Stimulated activated CD8-positive, alpha-beta memory T cell treated with anti-CD3 and anti-CD28 coated beads, Interleukin-4, amount 100 ng/mL, for 4 hours (primary cell): ENCODE measurements at places on chromosomes 16 and 17.

DNA sequence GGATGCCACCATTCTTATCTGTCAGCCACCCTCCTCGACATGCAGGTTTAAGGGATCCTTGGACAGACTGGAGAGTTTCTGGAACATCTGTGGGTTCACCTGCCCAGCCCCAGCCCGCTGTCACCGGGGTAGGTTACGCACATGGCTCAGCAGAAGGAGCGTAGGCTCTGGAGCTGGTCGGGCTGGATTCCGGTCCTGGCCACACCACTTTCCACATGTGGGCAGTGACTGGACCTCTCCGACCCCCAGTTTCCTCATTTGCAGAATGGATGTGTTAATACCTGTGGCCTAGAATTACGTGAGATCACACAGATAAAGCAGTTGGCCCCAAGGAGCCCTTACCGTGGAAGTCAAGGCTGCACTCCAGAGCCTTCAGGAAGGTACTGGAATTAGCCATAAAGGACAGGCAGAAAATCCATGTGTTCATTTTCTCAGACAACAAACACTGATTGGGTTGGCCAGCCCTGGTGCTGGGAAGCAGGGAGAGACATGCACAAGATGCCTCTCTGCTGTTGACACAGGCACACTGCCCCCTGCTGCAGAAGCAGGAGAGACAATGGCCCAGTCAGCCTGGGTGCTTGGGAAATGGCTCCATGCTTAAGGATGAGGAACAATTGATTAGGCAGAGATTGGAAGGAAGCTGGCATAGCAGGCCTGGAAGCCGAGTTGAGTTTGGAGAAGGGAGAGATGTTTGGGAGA lies 58.8 kb downstream of the SF3B3 start:
- DNase-seq, result no peak

DNA sequence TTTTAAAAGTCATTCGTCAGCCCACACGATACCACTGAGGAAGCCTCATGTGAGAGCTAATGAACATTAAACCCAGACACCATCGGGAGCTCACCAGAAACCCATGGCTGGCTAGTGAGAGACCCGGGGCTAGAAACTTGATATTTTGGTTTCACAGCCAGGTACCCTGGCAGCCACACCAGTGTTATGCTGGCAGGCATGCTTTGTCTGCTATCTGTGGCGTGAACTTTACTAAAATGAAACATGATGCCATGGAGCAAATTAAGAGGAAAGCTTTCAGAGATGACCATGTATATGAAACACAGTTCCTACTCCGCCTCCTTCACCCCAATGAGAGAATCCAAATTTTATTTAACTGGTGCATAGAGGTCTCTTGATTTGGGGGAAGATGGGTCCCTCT lies 291.2 kb downstream of the IRX3 start:
- DNase-seq, result no peak

GRCh38 chr16:49799172-49799571 lies 56.7 kb downstream of the ZNF423 start:
- no peak for DNase-seq

DNA sequence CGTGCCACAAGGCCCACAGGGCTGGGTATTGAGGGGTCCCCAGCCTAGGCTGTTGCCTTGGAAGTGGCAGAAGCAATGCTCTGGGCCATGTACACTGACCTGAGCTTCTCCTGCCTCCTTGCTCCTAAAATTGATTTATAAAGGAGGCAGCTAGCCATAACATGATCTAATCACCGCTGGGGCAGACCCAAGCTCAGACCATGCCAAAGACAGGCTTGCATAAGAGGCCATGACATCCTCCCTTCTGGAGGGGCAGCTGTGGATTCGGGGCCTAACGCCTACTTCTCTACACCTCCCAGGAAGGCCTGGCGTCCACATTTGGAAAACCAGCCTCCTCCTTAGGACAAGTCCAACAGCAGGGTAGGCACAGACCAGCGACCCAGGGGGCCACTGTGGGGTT lies 12.3 kb downstream of the HSD11B2 start:
- DNase-seq, result no peak

DNA sequence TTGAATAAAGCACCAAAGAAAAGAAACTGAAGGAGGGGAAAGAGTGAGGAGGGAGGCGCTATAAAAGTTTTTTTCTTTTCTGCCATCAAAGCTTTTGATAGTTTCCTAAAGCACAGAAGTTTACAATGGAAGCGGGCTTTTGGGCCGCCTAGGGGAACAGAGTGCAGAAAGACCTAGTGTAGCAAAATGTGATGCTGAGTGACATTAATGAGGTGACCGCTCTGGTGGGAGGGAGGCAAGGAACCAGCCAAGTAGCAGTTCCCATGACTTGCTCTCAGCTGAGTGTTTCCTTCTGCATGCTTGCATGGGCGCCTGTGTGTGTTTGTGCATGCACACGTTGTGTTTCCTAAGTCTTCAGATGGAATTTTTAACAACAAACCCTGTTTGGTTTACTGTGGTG lies 15.5 kb downstream of the MSI2 start:
- DNase-seq, result no peak

DNA sequence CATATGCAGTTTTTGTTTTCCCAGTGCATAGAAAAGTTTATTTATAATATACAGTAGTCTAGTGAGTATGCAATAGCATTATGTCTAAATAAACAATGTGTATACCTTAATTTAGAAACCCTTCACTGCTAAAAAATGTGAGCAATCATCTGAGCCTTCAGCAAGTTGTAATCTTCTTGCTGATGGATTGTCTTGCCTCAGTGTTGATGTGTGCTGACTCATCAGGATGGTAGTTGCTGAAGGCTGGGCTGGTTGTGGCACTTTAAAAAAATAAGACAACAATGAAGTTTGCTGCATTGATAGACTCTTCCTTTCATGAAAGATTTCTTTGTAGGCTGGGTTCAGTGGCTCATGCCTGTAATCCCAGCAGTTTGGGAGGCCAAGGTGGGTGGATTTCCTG lies 13.9 kb upstream of the CAPNS2 start:
- no peak for DNase-seq

- no peak for DNase-seq
Observed at GRCh38 chr17:82924812-82925211, 85.0 kb upstream of the ZNF750 start.

GRCh38 chr16:86814256-86814655 lies 235.9 kb downstream of the FOXL1 start:
- no peak for DNase-seq

GRCh38 chr17:37570527-37571093 lies 38.6 kb downstream of the SYNRG start:
- DNase-seq, result no peak

DNA sequence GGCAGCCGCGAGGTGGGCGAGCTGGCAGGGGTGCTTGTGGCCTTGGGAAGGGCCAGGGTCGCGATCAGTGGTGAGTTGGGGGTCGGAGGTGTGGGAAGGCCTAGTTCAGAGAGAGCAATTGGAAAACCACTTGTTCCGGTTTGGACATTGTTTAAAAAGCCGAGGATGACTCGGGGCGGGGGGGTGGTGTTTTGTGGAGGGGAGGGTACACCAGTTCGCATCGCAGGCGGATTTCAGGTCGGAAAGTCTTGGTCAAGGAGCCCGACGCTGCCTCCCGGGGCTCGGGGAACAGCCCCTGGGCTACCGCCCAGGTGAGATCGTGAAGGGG lies 66.4 kb downstream of the KPNA2 start:
- DNase-seq, result no peak

GRCh38 chr16:3997231-3997841 lies 116.8 kb upstream of the CREBBP start:
- no peak for DNase-seq

GRCh38 chr17:69268543-69269014 lies 40.0 kb upstream of the ABCA10 start:
- no peak for DNase-seq

DNA sequence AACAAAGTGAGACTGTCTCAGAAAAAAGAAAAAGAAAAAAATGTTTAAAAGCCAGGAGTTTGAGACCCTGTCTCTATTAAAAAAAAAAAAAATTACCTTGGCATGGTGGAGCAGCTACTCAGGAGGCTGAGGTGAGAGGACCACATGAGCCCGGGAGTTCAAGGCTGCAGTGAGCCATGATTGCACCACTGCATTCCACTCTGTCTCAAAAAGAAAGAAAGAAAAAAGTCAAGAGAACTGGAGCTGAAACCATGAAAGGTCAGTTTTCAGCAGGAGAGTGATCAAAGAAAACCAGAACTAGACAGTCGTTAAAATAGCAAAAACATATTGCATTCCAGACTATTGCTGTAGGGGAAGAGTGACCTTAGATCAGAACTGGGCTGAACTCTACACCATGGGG lies 8.8 kb downstream of the QPRT start:
- DNase-seq, result no peak

- DNase-seq, result no peak
Observed at GRCh38 chr16:49849037-49849753, 6.7 kb downstream of the ZNF423 start.

- peak; percentile 7 for DNase-seq
Observed at GRCh38 chr17:39002991-39003715, 36.0 kb upstream of the FBXO47 start.

- DNase-seq, result no peak
Observed at GRCh38 chr16:4053301-4053845, 62.9 kb downstream of the ADCY9 start.

DNA sequence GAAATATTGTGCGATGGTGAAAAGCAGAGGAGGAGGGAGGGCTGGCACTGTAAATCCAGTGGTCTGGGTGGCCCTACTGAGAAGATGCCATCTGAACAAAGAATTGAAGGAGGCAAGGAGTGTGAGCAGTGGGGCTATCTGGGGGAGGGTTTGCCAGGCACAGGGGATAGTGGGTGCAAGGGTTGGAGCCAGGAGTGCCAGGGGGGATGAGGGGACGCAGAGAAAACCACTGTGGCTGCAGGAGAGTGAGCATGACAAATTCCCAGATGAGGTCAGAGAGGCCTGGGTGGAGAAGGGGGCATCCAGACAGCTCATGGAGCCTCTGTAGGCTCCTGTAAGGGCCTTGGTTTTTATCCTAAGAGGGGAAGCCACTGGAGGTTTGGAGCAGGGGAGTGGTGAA lies 4.8 kb downstream of the XYLT2 start:
- no peak for DNase-seq

DNA sequence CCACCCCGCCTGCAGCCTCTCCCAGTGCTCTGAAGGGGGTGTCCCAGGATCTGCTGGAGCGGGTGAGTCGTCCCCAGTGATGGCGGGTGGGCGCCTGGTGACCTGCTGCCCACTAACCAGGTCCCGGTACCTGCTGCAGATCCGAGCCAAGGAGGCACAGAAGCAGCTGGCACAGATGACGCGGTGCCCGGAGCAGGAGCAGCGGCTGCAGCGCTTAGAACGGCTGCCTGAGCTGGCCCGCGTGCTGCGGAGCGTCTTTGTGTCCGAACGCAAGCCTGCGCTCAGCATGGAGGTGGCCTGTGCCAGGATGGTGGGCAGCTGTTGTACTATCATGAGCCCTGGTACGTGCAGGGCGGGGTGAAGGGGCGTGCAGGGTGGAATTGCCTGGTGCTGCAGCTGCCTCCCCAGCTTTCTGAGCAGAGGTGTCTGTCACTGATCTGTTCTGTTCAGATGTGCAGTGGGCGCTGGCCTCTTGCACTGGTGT lies 3.6 kb downstream of the CDT1 start:
- no peak for DNase-seq

GRCh38 chr17:61158376-61158775 lies 241.3 kb upstream of the TBX2 start:
- DNase-seq, result no peak

DNA sequence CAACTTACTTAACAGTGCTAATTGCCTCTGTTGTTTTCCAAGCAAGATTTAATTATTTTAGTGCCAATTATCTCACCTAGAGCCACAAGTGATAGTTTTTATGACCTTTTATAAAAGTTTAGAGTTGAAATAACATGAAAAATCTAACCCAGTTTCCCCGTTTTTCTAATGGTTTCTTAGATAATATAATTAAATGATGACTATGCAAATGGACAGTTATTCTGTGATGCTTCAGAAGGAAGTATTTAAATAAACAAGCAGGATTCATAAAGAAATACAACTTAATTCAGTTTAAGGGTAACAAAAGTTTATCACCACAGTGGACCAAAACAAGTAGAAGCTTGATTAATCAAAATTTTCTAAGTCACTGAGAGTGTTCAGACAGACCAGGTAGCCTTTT lies 721.2 kb upstream of the SOX9 start:
- no peak for DNase-seq

- no peak for DNase-seq
Observed at GRCh38 chr16:360698-361336, 8.3 kb upstream of the AXIN1 start.

GRCh38 chr16:47852991-47853390 lies 302.8 kb downstream of the ABCC12 start:
- no peak for DNase-seq

GRCh38 chr16:77434530-77435271 lies at the start of gene ADAMTS18:
Gene ADAMTS18, minus strand, starts transcription at chr16:77435034. Its CDS starts 339 bp downstream, at chr16:77434695.
- no peak for DNase-seq

- DNase-seq, result no peak
Observed at GRCh38 chr16:62970851-62971250, 934.6 kb upstream of the CDH8 start.

DNA sequence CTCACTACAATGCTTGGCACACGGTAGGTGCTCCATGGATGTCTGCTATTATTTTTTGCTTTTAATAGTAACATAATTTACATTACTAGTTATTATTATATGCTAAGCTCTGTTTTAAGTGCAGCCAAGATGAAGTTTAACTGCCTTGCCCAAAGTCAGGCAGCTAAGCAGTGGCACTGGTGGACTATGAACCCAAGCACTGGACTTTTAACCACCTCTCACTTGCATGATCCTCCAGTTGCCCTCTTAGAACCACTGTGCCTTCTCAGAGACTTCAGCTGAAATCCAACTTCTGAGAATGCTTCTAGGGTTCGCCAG lies 1.5 kb upstream of the ZNF207 start:
- DNase-seq, result no peak

GRCh38 chr16:88691924-88692560 lies 5.7 kb upstream of the SNAI3 start:
- no peak for DNase-seq

GRCh38 chr16:67162506-67163163 lies 1.9 kb upstream of the HSF4 start:
- no peak for DNase-seq

GRCh38 chr17:41775394-41776226 lies 10.9 kb downstream of the JUP start:
- no peak for DNase-seq

- DNase-seq, result no peak
Observed at GRCh38 chr16:7548796-7549318, 216.2 kb downstream of the RBFOX1 start.

GRCh38 chr17:17379197-17379991 lies 76.2 kb downstream of the NT5M start:
- no peak for DNase-seq

DNA sequence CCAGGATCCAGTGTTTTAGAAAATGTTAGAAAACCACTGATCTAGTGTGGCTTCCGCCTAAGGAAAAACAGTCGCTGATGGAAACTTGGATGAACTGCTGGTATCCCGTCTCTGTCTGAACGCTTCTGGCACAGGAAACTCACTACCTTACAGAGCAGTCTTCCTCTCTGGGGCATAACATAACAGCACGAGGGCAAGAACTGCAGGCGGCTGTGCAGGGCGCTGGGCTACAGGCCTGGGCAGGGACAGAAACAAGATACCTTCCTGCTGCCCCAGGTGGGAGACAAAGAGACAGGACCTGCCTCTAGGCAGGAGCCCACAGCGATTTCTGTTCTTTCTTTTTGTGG lies 10.5 kb downstream of the MXRA7 start:
- DNase-seq, result no peak

- no peak for DNase-seq
Observed at GRCh38 chr17:75783069-75783783, 1.4 kb upstream of the UNK start.
